ENCODE measurements at places on chromosomes 7 and 10.

DNA sequence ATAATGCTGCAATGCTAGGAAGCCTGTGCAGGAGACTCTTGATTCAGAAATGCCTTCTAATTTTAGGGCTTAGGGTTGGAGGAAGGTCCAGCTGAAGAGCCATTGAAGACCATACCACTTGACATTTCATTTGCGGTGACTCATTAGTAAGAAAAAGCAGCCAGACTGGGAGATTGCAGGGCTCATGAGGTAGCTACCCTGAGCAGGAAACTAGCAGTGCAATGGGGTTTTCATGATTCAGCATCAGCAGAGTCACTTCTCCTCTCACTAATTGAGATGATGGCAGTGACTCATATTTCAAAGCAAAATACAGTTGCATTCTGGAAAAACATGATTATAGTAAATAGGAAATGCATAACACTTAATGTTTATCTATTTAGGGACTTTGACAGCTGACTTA, 434.1 kb downstream of the DNAJB9 start:
- DNase-seq, result no peak

GRCh38 chr7:78014401-78014800, 215.8 kb downstream of the PHTF2 start:
- DNase-seq, result no peak

GRCh38 chr10:28728366-28728765, 51.0 kb downstream of the BAMBI start:
- peak; percentile 19 for DNase-seq

- no peak for DNase-seq
These were observed 41.5 kb upstream of the ST7 start for GRCh38 chr7:116911801-116912200.

GRCh38 chr7:22663721-22664120, 63.3 kb upstream of the IL6 start:
- DNase-seq, result no peak

DNA sequence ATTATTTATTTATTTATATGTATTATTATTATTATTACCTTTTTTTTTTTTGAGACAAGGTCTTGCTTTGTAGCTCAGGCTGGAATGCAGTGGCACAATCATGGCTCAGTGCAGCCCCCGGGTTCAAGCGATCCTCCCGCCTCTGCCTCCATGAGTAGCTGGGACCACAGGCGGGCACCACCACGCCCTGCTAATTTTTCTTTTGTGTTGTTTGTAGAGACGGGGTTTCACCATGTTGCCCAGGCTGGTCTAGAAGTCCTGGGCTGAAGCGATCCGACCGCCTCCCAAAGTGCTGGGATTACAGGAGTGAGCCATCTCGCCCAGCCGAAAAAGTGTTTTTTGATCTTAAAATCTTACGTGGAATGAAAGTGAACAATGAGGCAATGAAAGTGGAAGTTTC, 79.4 kb upstream of the C1GALT1 start:
- DNase-seq, result no peak

DNA sequence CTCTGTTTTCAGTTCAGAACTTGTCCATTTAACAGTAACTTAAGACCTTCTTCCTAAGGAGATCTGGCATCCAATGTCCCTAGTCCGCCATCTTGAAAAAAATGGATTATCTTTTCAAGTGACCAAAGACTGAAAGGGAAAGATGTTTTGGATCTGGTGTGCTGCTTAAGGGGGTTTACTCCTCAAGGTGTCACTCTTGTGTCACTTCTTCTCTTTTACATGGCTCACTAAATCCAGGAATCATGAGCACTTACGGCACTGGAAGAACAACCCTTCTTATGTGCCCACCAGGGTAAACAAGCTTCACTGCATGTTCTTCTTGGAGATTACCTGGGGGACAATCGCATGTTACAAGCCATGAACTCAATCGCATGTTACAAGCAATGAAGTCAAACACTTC, 43.7 kb downstream of the ANXA8 start:
- no peak for DNase-seq

DNA sequence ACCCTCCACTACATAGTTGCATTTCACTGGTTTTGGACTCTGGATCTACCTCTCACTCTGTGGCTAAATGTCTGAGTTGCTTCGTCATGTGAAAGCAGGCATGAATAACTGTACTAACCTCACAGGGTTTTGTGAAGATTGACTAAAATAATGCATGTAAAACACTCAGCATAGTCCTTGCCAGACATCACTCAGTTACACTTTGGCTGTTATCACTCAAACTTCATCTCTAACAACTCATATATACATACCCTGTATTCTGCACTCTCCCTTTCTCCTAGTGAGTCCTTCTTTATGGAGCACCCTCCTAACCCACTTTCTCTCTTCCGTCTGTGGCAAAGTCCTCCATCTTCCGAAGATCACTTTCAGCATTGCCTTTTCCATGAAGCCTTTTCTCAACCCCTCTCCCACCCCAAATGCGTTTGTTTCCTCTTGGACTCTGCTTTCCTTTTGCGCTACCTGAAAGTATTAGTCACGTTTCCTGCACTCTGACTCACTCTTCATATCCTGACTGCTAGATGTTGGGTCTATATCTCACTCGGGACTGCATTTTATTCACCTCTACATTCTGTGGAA, 72.6 kb downstream of the OSBPL3 start:
- DNase-seq, result peak; percentile 87

Measured in RWPE1 (cell line).